Activated CD8-positive, alpha-beta memory T cell treated with anti-CD3 and anti-CD28 coated beads for 1 hour (primary cell): ENCODE measurements at places on chromosomes 4 and X.

GRCh38 chr4:10100734-10101216 lies 15.8 kb downstream of the WDR1 start:
- no peak for DNase-seq

- DNase-seq, result no peak
Observed at GRCh38 chrX:153556767-153557166, 39.3 kb downstream of the ATP2B3 start.

- DNase-seq, result no peak
Observed at GRCh38 chrX:74465424-74465823, 44.1 kb downstream of the SLC16A2 start.

DNA sequence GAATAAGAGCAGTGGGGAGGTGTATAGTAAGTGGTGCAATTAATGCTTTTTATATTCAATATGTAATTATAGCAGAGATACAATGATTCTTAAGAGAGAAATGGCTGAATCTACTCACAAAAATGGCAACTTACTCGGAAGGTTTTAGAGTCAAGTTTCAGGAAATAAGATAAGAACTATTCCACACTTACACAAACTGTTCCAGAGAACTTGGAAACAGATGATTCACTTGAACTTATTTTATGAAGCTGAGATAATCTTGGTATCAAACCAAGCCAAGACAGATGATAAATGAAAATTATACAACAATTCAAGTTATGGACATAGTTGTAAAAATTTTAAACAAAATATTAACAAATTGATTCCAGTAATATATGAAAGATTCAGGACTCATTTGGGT lies 311.3 kb upstream of the HS3ST1 start:
- no peak for DNase-seq

GRCh38 chr4:1503583-1504471 lies 97.6 kb upstream of the NKX1-1 start:
- DNase-seq, result no peak

DNA sequence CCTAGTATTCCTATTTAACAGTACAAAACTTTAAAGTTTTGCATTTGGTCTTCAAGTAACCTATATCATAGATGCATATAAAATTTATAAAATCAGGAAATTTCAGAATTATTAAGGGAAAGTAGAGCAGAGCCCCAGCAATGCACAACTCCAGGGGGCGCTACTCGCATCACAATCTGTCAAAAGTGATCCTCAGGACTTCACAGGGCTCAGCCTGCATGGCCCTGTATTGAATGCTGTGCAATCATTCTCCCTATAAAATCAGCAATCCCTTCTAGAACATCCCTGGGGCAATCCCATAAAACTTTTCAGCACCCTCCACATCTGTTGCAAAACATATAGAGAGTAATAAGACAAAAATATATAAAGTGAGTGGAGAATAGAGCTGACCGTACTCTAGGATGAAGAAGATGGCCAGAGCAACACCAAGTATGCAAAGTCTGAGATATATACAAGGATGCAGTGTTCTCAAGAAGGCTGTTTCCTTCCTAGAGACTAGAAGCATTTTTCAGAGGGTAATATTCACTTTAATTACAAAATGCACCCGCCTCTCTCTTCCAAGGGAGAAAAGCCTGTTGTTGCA lies 12.5 kb upstream of the PPARGC1A start:
- DNase-seq, result no peak

GRCh38 chr4:30725562-30725961 lies 5.4 kb downstream of the PCDH7 start:
- DNase-seq, result no peak

- no peak for DNase-seq
Observed at GRCh38 chrX:44570522-44570921, 27.9 kb upstream of the FUNDC1 start.

GRCh38 chrX:3589474-3589873 lies 124.0 kb downstream of the PRKX start:
- DNase-seq, result no peak

DNA sequence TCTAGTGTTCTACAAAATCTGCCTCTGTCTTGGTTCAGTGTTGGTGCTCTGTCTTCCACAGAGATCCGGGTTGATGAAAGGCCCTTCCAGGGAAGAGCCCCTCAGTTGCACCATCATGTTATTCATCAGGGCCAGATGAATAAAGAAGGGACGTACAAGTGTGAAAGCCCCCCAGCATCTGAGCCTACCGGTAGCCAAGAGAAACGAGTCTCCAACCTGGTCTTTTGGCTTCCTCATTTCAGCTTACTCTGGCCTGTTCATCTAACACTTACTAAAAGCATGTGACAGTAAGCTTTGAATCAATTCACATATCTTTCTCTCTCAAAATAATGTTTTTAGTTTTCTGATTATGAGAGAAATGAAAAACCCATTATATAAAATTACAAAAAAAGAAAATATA lies 19.2 kb downstream of the MEPE start:
- no peak for DNase-seq

DNA sequence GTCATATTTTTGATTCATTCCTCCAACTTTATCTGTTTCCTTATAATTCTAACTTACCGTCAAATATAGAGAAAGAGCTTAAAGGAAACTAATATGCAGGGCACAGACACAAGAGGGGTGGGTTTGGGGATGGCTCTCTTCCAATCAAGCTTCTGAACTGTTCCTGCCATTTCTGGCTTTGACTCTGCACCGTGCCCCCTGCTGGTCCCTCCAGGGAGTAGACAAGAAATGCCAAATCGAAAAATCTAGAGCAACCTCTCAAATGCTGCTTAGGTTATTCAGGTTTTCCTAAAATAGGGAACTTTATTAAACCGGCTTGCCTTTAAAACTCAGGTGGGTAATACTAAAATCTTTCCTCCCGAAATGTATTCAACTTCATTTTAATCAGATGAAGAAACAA lies 39.8 kb upstream of the VCX3A start:
- DNase-seq, result no peak

GRCh38 chr4:11518754-11519153 lies 90.1 kb upstream of the HS3ST1 start:
- DNase-seq, result no peak

GRCh38 chr4:65508168-65508567 lies 162.1 kb downstream of the EPHA5 start:
- DNase-seq, result no peak

GRCh38 chrX:39002466-39002865 lies 201.2 kb downstream of the MID1IP1 start:
- no peak for DNase-seq

- DNase-seq, result no peak
Observed at GRCh38 chrX:47482065-47482511, 934 bp downstream of the ZNF41 start.

DNA sequence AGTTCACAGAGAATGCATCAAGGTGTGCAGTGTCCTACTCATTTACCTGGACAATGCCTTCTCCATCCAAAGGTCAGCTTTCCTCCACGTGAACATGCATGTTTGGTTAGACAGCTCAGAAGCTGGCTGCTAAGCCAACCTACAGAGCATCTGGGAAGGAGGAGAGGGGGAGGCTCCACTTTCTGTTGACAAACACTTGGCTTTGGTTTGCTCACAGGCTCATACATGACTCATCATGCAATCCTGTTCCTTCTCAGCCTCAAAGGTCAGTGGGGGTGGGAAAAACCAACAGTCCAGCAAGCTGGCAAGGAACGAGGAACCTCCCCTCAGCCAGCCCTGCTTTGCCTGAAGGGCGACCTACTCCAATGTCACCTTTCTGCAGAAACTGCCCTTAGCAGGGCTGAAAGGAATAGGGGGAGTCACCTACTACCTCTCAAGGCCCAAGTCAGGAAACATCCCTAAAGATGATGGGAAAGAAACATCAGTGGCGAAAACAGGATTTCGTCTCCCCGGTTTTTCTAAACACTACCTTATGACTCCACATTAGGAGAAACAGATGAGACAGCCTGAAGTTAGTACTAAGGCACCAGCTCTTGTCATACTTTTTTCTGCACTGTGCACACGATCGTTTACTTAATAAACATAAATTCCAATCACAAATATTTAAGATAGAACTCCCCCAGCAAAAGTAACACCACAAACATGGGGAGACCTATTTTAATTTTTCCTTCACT lies 37.9 kb downstream of the RELL1 start:
- no peak for DNase-seq

DNA sequence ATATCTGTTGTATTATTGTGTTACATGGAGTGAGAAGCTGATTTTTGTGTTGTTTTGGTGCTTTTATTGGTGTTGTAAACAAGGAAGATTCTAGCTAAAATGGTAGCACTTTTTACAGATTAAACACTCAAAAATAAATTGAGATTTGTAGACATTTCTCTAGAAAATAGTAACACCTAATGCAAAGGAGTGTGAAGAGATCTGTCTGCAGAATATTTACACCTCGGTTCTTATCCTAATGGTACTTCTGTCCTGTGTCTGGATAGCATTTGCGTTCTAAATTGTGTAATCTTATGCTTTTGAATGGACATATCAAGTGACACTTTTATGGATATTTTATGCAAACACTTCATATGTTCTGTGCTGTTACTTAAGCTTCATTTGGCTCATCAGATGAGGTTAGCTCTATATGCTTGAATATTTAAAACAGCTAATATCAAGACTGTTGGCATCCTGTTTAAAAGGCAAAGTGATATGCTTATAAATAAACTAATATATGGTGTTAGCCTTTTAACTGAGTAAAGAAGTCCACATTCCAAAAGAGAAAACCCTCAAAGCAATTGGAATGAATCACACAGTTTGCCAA lies 6.0 kb downstream of the PCDH7 start:
- no peak for DNase-seq

DNA sequence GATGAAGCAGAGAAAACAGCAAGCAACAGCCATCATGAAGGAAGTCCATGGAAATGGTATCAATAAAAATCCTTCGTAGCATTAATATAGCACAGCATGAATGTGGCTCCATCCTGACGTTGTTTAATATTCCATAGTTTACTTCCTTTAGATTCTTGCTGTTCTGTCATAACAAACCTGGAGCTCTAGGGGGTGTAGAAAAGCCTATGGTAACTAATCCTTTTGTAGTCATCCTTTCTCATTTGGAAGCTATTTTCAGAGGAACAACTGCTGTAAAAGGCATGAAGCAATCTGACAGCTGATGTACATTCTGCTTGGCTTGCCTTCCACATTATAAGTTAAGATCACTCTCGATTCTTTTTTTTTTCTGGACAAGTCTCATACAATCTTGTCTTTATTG lies 914 bp downstream of the MYOZ2 start:
- no peak for DNase-seq

DNA sequence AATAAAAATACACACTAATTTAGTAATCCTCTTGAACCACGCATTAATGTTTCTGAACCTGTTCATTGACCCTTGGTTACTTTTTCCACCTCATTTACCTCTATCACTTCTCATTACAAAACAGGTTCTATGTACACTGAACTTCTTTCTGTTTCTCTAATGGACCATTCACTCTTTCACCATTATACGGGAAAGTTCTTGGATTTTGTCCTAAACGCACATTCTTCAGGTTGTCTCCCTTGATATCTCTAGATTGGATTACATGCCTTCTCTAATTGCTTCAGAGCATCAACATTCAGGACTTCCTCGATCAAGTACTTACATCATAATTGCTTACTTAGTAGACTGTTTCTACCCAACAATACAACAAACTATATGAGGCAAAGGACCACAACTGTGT lies 359.4 kb upstream of the FSTL5 start:
- no peak for DNase-seq

DNA sequence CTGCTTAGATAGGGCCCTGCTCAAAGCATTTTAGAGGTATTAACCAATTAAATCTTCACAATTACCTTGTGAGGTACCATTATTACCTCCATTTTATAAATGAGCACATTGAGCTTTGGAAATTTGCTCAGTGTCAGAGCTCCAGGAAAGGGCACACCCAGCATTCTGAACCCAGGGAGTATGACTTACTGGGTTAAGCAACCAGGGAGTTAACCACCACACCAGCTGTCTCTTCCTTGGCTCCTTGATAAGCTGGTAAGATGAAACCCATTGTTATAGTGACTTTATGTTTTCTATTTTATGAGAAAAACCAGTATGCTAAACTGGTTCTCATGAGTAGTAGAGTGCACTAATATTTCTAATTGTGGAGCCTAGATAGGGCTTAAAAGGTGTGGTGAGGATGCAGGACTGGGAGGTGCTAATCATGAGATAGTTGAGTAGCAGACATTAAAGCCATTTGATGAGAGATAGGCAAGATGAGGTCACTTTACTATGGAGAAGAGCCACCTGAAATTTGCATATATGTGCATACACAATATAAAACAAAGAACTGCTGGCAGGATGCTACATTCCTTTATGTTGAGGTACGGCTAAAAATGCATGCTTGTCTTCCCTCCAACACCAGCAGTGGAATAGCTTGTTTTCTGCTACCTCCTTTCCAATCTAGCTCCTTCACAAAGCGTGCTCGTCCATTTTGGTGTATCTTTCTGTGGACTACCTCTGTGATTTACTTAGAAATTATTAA lies 556.1 kb downstream of the SPRY1 start:
- no peak for DNase-seq
